ENCODE measurements at places on chromosomes 13 and 19.

- no peak for DNase-seq
Measured at GRCh38 chr19:33035461-33035860, 29.2 kb downstream of the RHPN2 start.

- DNase-seq, result no peak
Measured at GRCh38 chr13:94761407-94761806, 49.1 kb upstream of the SOX21 start.

GRCh38 chr13:46672338-46673090 is 119.5 kb downstream of the LRCH1 start:
- DNase-seq, result no peak

- no peak for DNase-seq
Measured at GRCh38 chr19:3285647-3286176, 61.3 kb downstream of the CELF5 start.

DNA sequence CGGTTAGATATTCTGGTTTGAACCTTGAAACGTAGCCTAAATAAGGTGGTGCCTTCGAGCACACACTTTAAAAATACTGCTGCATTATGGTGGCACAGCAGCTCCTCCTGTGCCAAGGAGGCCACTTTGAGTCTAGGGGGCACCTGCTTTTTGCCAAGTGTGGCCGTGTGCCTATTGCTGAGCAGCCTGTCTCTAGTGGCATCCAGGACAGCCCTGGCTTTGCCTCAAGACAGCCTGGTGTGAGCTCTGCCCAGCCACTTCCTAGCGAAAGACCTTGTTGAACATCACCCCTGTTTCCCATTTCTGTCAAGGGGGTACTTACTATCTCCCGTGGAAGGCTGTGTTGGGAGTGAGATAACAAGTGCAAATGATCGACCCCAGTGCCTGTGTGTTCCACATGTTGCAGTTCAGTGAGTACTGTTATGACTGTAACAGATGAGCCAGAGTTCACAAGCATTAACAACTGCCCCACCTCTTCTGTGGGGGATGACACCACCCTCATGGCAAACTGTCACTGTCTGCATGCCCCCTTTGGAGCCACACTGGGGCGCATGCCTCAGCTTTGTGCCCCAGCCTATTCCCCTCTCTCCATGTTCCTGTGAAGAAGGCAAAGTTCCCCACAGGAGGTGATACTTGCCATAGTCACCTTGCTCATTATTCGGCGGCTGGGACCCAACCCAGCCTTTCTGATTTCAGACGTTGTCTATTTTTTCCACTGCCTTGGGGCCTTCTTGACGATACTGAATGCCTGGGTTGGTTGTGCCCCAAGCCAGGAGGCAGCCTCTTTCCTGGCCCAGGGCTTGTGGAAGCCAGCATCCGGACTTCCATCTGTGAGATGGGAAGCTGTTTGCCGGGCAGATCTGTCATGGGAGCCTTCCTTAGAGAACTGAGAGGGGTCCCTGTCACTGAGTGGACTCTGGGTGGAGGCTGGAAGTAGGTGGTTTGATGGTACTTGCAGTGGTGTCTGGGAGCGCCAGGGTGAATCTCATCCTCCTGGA is 5.4 kb downstream of the GATAD2A start:
- no peak for DNase-seq

- DNase-seq, result no peak
Measured at GRCh38 chr19:30162718-30163117, 209.5 kb upstream of the ZNF536 start.

GRCh38 chr13:66795636-66796035 is 434.5 kb downstream of the PCDH9 start:
- DNase-seq, result peak; percentile 83

DNA sequence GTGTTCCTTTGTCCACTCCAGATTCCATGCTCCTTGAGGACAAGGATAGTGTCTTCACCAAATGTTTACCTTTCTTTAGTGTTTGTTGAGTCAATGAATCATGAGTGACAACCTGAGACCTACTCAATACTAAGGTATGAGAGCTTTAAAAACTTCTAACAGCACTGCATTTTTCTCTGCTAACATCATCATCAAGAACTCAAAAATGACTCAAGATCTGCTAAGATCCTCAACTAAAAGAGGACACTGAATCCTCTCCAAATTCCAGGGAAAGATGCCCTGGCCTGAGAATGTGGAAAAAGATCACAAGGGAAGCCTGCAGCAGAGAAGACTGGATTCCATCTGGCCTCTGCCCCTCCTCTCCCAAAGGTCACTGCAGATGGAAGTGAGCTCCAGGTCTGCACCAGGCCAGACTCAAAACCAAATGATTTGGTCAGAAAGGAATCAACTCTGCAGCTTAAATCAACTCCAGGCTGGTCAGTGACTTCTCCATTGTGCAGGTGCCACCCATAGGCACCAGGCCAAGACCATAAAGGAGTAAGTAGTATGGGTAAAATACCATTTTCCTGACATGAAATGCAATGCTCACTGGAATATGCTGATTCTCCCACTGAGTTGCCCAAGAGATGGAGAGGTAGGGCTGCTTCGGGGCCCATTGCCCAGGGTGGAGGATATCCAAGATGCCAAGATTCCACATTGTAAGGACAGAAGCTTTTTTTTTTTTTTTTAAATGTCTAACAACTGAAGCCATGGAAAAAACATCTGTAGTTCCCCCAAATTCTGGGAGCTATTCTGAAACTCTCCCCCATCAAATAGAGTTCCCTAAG is 89.5 kb upstream of the DOCK9 start:
- DNase-seq, result no peak

GRCh38 chr19:48295458-48295857 is 25.6 kb downstream of the ZNF114 start:
- DNase-seq, result no peak

GRCh38 chr13:77415253-77416071 is 88.6 kb upstream of the MYCBP2 start:
- DNase-seq, result no peak

DNA sequence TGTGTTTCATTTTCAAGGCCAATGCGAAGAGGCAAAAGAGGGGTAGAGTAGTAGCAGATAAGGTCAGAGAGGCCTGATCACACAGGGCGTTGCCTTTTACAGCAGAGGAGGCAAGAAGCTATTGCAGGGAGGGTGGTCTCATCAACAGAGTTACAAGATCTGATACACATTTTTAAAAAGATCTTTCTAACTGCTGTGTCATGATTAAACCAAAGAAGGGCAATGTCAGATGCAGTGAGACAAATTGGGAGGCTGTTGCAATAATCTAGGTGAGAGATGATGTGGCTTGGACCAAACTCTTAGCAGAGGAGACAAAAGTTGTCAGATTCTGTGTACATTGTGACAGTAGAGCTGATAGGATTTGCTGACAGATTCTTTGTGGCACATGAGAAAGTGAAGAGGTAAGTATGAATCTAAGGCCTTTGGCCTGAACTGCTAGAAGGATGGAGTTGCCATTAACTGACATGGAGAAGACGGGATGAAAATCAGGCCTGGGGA is 13.0 kb upstream of the LRRC63 start:
- no peak for DNase-seq

DNA sequence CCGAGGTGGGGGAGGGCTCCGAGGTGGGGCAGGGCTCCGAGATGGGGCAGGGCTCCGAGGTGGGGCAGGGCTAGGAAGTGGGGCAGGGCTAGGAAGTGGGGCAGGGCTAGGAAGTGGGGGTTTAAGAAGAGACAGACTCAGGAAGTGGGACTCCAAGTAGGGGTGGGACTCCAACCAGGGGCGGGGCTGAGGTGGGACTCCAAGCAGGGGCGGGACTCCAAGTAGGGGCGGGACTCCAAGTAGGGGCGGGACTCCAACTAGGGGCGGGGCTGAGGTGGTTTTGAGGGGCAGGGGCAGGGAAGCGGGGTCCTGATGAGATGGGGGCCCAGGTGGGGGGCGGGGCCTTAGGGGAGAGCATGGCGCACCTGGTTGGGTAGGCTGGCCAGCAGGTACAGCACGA is 13.6 kb downstream of the CFD start:
- DNase-seq, result no peak

- DNase-seq, result no peak
Measured at GRCh38 chr19:18396471-18397241, 766 bp downstream of the LRRC25 start.

GRCh38 chr19:3970313-3970807 is 539 bp downstream of the DAPK3 start:
- DNase-seq, result no peak

GRCh38 chr19:23981863-23982262 is 67.2 kb downstream of the ZNF726 start:
- no peak for DNase-seq

Data from globus pallidus (tissue), 1 donor.